ENCODE measurements at places on chromosomes 3 and 15.
A peak's percentile ranks its signal among the peaks of the same experiment; 100 is the strongest.

GRCh38 chr3:127887321-127887720 is 27.7 kb upstream of the KBTBD12 start:
- peak; percentile 94 for DNase-seq

DNA sequence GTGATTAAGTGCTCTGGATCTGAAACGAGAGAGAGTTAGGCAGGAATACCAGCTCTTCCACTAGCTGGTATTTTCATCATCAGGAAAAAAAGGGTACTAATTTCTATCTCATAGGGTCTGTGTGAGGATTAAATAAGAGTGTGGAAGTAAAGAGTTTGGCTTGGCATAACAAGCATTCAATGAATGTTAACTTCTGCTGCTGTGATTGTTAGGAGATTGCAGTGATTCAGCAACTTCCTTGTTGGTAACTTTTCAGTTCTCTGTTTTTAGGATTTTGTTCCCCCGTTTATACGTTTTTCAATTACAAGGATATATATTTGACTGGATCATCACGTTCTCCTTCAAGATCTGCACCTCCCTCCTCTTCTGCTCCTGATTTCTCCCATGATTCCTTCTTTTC is 65.9 kb upstream of the MYO5C start:
- DNase-seq: no peak

DNA sequence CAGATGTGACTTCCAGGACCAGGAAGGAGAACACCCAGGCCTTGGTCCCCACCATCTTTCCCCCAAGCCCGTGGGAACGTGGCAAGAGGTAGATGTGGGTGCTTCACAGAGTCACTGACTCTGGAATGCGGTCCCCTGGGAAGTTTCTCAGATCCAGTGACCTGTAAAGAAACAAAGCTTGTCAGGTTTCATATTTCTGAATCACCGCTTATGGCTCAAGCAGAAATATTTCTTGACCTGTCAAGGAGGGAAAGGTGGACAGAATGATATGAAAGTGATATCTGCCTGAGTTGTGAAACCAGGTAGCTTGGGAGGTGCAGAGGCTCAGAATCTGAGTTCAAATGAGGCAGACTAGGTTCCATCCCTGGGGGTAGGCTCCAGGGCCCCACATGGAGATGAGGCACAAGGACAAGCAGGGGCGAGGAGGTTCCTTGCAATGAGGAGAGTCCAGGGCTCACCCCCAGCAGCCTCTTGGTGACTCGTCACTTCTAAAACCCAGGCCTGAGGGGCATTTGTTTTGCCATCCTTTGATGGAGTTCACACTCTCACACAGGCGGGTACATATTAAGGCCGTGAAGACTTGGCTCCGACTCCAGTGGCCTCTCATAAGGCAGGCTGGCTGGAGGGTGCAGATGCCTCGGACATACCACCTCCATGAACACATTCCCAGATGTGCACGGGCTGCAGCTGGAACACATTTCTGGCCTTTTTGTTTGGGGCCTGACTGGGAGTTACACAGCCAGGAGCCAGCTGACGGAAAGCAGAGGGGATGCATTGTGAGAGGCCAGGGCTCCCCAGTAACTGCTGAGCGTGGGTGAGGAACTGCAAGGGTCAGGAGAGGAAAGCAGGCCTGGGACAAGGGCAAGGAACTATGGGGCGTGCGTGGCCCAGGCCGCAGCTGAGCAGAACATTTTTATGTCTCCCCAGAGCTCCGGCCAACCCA is 1.3 kb downstream of the CILP start:
- DNase-seq: no peak

DNA sequence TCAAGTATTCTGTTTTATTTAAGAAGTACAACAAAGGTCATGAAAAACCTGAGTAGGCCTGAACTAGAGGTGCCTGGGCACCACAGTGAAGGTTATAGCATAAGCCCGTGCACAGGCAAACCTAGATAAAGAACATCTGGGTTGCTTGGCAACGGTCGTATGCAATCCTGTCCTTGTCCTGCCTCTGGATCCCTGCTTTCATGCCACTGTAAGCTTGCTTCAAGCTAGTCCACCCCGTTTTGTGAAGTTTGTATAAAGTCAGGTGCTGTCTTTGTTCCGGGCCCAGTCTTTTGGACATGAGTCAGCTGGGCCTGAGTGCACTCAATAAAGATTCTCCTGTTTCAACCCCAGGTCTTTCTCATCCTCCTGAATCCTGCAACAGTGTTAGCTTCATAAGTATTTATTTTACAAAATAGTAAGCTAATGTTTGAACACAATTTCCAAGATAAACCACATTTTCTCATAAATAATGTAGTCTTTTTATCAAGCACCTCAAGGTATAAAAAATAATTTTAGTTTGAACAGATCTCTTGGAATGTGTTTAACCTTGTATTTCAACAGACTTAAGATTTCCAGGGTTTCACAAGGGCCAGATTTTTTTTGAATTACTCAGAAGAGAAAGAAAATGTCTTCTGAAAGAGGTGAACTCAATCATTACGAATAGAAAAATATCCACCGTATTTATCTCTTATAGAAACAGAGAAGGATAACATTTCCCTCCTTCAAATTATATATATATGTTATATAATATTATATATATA is 14.3 kb upstream of the SLC9C1 start:
- no peak for DNase-seq

GRCh38 chr3:119912220-119912619 is 130.3 kb downstream of the NR1I2 start:
- no peak for DNase-seq

- DNase-seq: no peak
These were observed 53.5 kb downstream of the TBC1D2B start for GRCh38 chr15:78023865-78024518.

GRCh38 chr3:159451067-159451466 is 537.6 kb upstream of the IL12A start:
- no peak for DNase-seq

All from HT1080 (cell line).